ENCODE measurements at places on chromosomes 5 and 9.

DNA sequence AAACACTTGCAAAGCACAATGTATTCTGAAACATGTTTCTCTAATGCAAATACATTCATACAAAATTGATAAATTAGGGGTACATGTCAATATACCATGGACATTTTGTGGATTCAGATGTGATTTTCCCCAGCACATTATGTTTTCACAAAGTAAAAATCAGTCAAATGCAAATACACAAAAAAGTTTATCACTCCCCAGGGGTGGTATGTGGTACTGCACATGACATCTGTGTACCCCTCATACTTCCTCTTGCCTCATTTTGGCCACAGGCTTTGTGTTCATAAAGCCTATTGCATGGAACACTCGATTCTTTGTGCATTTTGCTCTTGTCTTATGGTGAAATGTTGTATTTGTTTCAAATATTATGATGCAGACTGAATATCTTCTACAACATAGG is 116.8 kb upstream of the PDE4D start:
- no peak for DNase-seq

DNA sequence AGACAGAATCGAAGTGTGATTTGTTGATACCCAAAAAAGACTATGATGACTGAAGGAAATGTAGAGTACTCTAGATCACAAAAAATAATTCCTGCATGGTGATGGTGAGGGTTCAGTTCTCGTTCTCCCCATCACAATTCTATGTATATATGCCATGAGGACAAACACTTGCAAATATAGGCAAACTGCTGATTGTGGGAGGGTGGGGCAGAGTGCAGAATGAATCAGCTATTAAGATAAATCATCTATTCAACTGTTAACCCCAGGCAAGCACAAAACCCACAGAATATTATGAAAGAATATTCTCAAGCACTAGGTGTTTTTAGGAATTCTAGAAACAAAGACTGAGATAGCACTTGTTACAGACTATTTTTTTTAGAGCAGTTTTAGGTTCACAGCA is 13.9 kb upstream of the UBLCP1 start:
- DNase-seq, result no peak

GRCh38 chr5:167743695-167744464 is 547.6 kb upstream of the WWC1 start:
- DNase-seq, result no peak

DNA sequence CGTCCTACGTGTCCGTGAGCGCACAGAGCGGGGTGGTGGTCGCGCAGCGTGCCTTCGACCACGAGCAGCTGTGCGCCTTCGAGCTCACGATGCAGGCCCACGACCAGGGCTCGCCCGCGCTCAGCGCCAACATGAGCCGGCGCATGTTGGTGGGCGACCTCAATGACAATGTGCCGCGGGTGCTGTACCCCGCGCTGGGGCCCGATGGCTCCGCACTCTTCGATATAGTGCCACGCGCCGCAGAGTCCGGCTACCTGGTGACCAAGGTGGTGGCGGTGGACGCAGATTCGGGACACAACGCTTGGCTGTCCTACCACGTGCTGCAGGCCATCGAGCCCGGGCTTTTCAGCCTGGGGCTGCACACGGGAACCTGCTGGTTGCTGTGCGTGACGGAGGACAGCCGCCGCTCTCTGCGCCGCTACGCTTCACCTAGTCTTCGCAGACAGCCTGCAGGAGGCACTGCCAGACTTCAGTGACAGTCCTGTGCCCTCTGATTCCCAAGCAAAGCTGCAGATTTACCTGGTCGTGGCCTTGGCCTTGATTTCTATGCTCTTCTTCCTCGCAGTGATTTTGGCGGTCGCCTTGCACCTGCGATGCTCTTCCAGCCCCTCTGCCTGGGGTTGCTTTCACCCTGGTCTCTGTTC is 2.4 kb upstream of the PCDHGA12 start:
- DNase-seq, result no peak

DNA sequence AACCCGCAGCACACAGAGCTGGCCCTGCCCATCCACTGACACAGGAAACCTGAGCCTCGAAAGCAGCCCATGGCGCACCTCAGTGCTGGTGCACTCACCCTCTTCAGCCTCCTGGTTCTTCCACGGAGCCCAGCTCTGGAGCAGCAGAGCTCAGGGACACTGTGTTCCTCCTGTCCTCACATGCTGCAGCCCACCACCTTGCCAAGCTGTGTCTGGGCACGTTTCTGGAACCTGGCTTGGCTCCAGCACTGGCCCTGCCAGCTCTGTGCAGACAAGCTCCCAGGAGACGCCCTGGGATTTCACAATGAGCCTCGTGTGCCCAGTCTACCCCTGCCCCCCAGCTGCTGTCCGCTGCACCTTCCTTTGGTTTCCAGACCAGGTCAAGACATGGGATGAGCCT is 119.5 kb downstream of the SYK start:
- DNase-seq, result no peak

- DNase-seq, result no peak
These were observed 92.2 kb upstream of the SARDH start for GRCh38 chr9:133830310-133830709.

DNA sequence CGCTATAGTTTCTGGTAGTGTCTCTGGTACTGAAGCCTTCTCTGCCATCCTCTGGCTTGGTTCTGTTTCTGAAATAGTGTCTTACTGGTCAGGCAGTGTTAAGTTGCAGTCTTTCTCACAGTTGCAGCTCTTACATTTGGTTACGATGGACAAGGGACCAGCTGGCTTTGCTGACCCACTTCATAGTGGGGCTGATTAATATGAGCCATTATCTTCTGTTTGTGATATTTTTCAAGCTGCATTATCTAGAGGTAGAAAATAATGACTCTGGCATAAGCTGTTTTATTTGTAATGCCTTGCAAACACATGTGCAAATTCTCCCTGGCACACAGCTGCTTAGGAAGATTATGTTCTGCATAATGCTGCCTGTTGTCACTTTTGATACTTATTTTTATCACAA is 199.1 kb downstream of the KDM4C start:
- no peak for DNase-seq

DNA sequence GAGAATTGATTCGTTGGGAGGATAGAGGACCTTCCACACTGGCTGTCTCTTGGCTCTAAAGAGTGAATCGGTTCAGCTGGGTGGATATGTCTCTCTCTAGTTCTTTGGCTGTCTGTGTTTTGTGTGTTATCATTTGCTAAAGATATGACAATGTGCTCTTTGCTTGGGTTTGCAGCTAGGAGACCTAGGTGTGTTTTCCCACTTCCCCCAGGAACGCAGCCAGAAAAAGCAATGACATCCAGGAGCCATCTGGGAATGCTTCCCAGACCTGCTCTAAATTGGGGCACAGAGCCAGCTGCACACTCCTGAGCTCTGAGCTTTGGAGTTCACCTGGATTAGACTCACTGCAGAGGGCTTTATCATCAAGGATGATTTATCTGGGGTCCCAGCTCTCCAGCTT is 12.8 kb upstream of the PDZD2 start:
- DNase-seq, result no peak

GRCh38 chr5:93006915-93007314 is 574.1 kb downstream of the NR2F1-AS1 start:
- DNase-seq, result no peak

DNA sequence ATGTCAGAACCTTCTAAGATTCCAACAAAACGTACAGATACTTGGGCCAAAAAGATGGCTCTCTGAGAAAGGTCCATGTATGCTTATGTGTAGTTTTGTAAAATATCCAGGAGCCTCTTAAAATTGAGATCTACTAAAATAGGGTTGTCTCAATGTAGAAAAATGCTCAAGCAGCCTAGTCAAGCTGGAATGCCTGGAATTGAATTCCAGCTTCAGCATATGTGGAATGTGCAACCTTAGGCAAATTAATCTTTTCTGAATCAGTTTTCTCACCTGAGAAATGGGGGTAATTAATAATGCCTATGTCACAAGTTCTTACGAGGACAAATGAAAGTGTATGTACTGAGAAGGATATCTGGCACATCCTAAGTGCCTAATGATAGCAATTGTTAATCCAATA is 662.4 kb downstream of the DTWD2 start:
- DNase-seq, result no peak

DNA sequence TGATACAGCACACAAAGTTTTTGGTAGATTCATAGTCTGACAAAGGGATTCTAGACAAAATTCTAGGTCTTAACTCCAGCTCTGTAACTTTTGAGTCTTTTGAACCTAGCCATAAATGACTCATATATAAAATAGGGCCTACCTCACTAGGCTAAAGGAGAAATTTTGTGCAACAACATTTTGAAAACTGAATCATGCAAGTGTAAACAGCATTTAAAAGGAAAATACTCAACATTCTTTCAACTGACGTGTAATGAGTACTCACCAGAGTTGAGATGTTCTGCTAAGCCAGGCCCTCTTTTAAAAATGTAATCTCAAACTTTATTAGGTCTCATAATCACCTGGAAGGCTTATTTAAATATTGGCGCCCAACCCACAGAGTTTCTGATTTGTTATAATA is 113.2 kb downstream of the STK32A start:
- DNase-seq, result no peak

DNA sequence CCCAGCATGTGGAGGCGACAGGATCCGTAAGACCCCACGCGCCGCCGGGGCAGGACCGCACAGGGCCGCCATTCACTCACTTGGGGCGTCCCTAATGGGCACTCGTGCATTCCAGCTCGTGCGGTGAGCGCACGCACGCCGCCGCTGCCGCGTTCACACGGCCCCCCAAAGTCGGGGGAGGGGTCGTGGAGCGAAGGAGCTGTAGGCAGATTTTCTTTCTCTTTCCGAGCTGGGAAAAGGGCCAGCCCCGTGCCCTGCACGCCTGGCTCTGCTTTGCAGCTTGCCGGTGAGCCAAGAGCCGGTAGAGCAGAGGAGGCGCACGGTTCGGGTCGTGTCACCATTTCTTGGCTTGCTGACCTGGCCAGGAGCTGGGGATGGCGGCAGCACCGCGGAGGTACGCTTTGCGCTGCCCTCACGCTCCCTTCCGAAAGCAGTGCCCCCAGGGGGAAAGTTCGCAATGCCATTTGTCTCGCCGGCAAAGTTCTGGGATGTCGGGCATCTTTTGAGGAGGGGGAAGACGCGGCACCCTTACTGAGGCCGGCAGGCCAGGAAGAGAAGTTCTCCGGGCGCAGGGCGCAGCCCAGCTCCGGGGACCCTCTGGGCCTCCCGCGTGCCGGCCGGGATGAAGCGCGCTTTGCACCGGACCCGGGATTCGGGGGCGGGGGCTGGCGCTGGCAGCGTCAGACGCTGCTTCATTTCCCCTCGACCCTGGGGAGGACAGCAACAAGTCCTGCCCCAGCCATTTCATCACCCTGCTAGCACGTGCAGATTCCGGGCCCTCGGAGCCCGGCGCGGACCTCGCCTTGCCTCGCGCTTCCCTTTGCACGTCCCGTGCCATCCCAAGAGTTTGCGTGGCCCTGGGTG is 898 bp downstream of the STC2 start:
- DNase-seq, result peak; percentile 49

GRCh38 chr9:123550012-123550411 is 194.0 kb downstream of the CRB2 start:
- no peak for DNase-seq

- peak; percentile 43 for DNase-seq
These were observed 6.6 kb downstream of the TJP2 start for GRCh38 chr9:69180670-69181069.

DNA sequence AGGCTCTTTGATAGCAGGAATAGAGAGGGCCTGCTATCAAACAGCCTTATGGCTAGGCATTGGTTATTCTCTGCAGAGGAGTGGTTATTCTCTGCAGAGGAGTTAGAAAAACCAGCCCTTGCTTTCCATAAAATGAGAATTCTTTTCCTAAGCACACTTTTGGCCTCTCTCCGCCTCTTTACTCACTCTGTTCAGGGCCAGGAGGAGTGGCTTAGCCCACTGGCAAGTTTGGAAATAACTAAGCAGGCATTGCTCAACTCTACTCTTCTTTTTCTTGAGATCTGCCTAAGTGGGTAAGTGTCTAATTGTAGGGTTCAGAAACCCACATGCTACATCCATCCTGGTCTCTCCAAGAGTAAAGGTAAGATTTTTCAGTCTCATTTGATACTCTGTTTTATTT is 341.7 kb downstream of the KIAA0825 start:
- no peak for DNase-seq

GRCh38 chr5:82610686-82611085 is 332.5 kb upstream of the RPS23 start:
- no peak for DNase-seq

DNA sequence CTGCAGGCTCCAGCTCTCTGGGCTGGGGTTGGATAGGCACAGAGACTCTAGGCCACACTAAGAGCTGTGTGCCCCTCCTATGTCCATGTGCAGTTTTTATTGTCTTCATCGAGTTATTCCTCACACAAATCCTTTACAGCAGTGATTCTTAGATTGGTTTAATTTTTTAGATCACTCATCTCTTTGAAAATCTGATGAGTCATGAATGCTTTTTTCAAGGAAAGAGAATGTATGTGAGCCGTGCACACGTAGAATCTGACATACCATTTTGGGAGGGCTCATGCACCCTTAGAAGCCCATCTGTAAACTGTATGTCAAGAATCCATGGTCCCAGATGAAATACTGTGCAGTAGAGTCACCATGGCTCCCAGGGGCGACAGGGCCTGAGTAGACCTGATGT is 100.7 kb upstream of the S1PR3 start:
- no peak for DNase-seq

DNA sequence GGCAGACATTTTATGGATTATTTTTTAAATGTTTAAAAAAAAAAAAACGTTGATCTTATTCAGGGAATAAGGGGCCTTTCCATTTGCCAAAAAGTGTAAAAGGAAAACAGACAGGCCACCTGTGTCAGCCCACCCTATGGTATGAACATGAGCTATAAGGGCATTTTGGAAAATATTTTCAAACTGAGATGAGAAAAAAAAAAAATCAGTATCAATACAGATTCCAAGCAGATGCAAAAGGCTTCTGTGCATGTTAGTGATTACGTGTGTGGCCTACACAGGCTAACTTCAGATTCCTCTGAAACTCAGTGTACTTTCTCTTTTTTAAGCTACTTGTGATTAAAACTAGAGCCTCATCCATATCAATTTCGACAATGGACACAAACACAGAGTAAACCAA is 189.9 kb downstream of the BNC2 start:
- DNase-seq, result no peak

GRCh38 chr9:75378036-75378435 is 289.7 kb downstream of the OSTF1 start:
- DNase-seq, result peak; percentile 8

GRCh38 chr5:177462021-177462670 is 11.3 kb downstream of the DBN1 start:
- no peak for DNase-seq

- no peak for DNase-seq
These were observed 614.1 kb downstream of the EBF1 start for GRCh38 chr5:158485604-158486081.

DNA sequence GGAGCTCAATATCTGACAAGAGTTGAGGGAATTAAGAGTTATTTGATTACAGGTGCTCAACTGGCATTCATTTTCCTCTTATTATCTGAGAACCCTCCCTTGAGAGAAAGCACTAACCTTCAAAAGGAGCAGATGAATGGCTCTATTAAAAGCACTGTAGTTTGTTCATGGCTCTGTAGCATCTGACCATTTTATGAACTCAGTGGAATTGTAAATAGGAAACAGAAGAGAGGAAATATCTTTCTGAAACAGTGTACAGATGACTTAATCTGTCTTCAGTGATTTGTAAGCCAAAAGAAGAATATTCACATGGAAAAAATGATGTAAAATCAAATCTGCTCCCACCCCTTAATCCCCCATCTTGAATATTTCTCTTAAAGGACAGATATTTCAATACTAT is 810.4 kb upstream of the GRAMD2B start:
- no peak for DNase-seq

- DNase-seq, result no peak
These were observed 4.9 kb upstream of the HRH2 start for GRCh38 chr5:175652741-175653663.

GRCh38 chr5:134582941-134583340 is 49.7 kb downstream of the SAR1B start:
- no peak for DNase-seq
